ENCODE measurements at places on chromosomes 5 and 9.

- ATAC-seq, result no peak
Measured at GRCh38 chr9:12185856-12186255, 507.3 kb upstream of the TYRP1 start.

GRCh38 chr9:126992427-126992826, 77.8 kb downstream of the RALGPS1 start:
- no peak for ATAC-seq

- no peak for ATAC-seq
Measured at GRCh38 chr9:22141908-22142307, 132.8 kb upstream of the CDKN2B start.

- no peak for ATAC-seq
Measured at GRCh38 chr5:55320571-55320970, 12.8 kb downstream of the MTREX start.

- ATAC-seq, result no peak
Measured at GRCh38 chr5:148984345-148984744, 78.5 kb downstream of the SH3TC2 start.

DNA sequence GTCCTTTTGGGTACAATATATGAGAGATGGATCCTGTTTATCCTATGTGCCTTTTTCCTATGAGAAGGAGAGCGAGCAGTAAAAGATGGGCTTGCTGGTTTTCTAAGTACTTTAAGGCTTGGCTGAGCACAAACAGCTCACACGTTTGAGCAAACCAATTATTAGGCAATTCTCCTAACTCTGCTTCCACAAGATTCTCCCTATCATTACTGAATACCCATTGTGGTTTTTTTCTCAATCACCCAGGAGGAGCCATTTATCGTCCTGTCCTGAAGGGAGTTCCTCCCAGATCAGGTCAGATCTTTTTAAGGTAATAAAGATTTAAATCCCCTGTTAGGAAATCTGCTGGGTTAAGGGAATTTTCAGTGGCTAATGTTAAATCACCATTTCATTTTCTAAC, 19.4 kb upstream of the C1QTNF3 start:
- ATAC-seq, result no peak

DNA sequence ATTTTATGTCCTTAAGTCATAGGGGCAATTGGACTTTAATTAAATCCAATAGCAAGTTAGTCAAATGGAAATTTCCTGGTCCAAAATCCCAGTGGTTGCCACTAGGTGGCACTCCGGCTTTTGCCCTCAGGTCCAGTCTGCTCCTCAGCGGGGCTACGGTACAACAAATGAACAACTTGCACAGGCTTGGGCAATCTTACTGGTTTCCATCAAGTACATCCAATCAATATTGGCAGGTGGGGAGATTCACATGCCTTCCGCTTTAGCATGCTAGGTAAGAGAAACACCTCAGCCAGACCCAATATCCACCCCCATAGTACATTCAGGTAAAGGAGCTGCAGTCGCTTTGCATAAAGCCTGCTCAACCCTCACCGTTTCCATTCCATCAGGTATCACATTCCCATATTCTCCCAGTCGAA, 6.3 kb upstream of the MXD3 start:
- ATAC-seq, result peak; percentile 76

DNA sequence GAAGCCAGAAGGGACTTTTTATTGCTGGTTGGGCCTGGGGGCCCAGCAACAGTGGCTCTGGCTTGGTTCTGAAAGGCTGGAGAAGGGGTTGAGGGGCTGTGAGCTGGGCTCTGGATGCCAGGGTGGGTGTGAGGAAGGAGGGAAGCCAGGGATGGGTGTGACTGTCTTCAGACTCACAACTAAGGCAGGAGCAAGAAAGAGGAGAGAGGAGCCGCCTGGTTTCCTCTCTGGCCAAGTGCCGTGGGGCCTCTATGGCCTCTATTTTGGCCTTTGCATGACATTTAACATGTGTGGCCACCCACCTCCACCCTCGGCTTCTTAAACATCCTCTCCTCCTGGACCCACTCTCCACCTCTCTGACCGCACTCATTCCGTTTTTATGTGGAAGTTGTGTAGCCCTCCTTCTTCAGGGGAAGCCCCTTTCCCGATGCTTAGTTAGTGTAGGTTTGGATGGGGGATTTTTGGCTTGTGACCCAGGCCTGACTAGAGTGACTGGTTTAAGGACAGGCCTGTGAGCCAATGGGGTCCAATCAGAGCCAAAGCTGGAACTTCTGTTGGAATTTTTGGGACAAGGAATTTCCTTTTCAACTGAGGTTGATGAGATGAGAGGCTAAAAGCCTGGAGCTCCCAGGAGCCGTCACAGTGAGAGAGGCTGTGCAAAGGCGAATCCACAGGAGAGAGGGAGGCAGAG, 517.8 kb downstream of the CCDC171 start:
- no peak for ATAC-seq

DNA sequence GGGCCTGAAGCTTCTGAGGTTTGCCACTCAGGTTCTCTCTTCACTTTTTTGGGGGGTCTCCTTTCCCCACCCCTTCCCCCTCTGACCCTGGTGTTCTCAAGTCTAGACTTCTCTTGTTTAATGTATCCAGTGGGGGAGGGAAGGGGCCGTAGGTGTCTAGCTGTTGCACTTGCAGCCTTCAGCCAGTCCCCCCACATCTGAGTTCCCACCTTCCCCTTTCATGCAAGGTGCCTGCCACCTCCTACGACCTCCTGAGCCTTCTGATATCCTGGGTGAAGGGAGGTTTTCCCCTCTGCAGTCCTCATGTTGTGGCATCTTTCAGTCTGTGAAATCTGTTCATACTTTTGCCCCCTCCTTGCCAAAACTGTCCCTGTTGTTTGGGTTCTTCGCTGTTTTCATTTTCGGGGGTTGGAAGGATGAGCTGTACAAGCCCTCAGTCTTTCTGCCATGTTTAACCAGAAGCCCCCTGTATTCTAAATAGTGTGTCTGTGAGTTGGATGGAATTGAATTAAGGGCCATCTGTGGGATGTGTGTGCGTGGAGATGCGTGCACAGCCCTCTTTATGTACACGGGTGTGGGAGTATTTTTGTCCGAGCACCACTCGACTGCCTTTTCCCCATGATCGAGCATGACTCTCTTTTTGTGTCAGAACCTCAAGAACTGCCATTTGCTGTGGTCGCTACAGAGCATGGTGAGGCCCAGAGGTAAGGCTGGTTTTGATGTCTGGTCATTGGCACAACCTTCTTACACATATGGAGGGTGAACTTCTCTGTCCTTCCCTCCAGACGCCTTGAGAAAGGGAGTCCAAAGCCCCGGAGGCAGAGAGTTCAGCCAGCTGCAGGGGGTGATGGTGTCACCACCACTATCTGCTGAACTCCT, 23.6 kb downstream of the PRRC2B start:
- ATAC-seq, result no peak

GRCh38 chr5:61290791-61291210, 41.3 kb upstream of the ZSWIM6 start:
- no peak for ATAC-seq

DNA sequence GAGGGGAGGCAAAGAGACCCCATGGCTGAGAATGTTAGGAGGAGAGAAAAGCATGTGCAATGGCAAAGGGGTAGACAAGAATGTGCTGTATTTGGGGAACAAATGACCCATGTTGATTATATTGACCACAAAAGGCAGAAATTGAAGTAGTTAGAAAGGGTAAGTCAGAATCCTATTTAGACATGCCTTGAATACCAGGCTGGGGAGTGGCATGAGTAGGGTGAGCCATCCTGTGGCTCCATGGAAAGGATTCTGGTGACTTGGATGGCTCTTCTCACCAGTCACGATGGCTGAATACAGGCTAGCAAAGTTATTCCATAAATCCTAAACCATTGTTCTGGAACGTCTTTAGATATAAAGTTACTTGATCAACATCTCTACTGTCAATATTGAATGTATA, 73.4 kb upstream of the MEF2C start:
- ATAC-seq, result no peak

- ATAC-seq, result no peak
Measured at GRCh38 chr9:123326662-123327093, 29.3 kb upstream of the CRB2 start.

GRCh38 chr5:71483355-71483754, 27.9 kb downstream of the BDP1 start:
- peak; percentile 68 for ATAC-seq

GRCh38 chr5:2200261-2200950, 317.7 kb upstream of the IRX4 start:
- ATAC-seq, result no peak

- ATAC-seq, result no peak
Measured at GRCh38 chr9:14500705-14501104, 186.8 kb upstream of the NFIB start.

GRCh38 chr5:139461176-139461575, 1.4 kb downstream of the ECSCR start:
- ATAC-seq, result peak; percentile 4

GRCh38 chr5:105740242-105740641, 1930.5 kb downstream of the EFNA5 start:
- no peak for ATAC-seq

- ATAC-seq, result peak; percentile 75
Measured at GRCh38 chr5:143262393-143263174, 140.9 kb downstream of the NR3C1 start.

GRCh38 chr5:11497651-11498050, 406.6 kb downstream of the CTNND2 start:
- no peak for ATAC-seq

DNA sequence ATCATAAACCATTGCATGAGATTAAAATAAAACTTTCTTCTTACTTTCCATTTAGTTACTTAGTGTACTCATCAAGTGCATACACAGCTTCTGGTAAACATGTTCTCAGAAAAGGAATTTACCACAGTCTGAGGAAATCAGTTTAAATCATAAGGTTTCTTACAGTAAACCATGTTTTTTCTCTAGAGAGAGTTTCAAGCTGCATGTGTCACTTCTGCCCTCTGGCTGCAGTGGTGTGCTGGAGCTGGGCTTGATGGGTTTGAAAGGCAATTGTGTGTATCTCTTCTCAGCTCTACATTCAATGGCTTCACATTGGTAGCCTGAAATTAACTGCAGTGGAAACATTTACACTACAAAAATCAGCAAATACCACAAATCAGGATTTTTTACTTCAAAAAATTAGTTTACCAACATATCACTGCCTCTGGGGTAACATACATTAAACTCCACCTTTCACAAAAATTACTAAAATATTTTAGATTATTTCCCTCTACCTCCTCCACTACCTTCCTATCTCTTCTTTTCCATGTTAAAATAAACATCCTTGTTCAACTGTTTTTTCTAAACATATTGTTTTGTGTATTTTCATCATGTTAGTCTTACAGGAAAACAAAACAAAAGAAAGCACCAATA, 414.3 kb downstream of the ANXA1 start:
- ATAC-seq, result no peak

GRCh38 chr5:6708814-6709213, 4.4 kb upstream of the TENT4A start:
- ATAC-seq, result no peak

DNA sequence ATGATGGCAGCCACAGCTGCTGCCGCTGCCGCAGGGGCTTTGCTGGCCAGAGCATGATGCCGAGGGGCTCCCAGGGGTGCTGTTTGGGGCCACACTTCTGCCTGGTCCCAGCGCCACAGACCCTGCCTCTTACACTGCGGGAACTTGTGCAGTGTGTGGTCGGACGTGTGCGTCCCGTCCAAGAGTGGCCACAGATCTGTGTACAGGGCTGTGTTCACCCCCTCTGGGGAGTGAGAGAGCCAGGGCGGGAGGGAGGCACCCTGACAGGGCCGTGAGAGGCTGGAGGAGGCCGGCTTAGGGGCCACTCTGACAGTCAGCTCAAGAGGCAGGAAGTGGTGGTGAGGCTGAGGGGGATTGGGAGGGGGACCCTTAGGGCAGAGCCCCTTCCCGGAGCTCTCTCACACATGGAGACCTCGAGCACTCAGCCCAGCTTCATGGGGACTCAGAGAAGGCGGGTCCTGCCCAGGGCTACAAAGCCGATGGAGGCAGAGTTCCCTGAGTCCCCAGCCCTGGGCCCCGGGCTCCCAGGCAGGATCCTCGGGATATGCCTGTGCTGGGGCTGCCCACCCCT, 13.1 kb upstream of the CARD19 start:
- no peak for ATAC-seq

DNA sequence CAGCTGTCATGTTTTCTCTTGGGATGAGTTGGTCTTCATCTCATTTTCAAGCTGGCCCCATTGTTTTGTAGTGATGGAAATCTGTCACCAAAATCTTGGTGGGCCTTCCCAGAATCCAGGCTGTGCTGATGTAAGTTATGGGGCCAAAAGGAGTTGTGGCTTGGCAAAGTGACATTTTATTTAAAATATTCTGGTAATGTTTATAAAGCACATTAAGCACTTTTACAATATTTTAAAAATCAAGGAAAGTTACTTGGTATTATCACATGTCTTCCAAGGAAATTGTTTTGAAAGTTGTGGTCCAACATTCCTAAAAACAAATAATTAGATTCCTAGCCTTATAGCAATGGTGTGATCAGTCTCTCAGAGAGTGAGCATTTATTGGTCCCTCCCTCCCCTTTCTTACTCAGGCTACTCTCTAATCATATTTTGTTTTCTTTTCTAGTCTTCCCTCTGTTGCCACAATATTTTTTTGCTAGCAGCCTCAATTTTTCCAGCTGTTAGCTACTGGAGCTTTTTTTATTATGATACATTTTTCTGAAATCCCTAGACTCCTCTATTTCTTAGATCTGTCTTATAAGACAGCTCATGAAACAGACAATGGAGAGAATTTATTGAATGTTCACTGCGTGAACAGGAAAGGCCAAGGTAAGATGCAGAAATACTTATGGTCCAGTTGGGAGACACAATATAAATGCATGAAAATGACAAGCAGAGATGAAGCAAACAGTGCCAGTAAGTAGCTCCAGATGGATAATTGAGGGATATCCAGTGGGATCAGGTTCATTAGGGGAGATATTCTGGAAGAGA, 408.1 kb upstream of the ZNF608 start:
- ATAC-seq, result no peak

DNA sequence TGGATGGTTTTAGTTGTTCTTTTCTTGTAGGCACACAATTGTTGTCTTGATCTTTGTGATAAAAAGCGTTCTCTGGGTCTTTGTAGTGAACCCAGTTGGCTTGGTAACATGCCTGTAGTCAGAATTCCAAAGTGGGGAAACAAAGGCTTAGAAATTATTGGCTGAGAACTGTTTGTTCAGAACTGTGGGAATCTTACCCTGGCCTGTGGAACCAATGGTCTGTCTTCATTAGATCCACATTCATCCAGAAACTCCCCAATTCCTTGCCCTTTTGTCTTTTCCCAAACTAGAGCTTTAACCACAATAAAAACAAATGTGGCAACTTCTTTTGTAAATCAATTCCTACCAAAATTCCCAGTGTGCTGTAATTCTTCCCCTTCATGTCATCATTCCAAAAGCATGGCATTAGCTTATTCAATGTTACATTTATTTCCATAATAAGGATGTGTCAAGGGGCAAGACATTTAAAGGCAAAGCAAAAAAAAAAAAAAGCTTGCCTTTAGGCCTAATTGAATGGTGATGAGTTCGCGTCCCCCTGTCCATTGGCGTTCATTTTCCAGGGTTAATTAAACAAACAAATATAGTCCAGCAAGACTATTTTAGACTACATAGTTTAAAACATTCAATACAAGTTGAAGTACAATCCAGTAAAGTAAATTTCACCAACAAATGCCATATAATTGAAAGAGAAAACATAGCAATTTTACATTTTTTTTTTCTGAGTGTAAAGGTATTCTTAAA, 249.8 kb upstream of the ZNF608 start:
- no peak for ATAC-seq
